IPS DF 6.9 (cell line): ENCODE measurements at places on chromosomes 1 and 21.

DNA sequence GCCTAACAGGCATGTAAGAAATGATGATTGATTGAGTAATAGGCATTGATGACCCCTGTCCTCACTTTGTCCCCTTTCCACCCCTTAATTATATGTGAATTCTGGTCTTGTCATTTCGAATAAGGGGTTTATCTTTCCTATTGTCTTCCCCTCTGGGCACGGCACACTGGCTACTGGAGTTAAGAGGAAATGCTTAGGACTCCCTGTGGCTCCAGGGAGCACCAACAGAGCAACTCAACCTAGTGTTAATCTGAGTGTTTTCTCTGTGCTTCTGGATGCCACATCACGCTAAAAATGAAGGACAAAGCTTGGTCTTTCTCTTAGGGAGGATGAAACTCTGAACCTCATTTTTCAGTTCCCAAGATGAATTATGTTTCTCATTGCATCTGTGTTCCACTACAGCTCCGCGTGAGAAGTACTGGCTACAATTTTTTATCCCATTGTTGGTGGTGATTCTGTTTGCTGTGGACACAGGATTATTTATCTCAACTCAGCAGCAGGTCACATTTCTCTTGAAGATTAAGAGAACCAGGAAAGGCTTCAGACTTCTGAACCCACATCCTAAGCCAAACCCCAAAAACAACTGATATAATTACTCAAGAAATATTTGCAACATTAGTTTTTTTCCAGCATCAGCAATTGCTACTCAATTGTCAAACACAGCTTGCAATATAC lies 5.3 kb downstream of the FCER1A start:
- no peak for DNase-seq

DNA sequence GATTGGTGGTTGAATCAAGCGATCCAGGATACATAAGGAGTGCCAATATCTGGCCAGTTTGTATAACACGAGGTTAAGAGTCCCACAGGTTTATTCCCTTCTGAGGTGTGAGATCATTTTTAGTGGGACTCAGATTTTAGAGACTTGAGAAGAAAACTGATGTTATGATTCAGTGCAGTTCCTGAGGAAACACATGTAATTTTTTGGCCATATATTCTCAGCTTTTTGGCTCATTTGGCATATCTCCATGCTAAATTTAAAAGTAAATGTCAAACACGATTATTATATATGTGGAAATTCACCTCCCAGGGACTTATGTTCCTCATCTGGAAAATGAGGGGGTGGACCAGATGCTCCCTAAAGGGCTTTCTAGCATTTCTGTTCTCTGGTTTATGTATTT lies 39.2 kb upstream of the SERBP1 start:
- DNase-seq: no peak

DNA sequence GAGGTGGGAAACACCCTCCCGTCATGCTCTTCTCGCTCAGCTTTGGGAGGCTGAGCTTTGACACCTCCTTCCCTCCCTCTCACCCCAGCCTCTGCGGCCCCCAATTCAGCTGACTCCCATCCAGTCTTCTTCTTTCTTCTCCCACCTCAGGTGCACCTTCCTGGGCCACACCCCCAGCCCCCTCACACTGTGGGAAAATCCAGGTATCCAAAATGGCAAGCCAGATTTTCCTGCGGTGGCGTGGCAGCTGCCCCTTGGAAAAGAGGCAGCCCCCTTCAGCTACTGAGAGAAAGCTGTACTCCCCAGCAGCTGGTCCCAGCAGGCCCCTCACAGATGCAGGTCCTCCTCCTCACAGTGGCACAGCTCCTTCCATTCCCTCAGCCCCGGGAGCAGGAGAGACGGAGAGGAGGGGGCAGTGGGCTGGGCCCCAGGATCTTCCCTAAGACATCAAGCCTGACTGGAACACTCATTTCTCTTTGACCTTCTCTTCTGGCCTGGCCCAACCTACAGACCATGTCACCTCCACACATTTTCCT lies 61.6 kb downstream of the OPTC start:
- DNase-seq: no peak

DNA sequence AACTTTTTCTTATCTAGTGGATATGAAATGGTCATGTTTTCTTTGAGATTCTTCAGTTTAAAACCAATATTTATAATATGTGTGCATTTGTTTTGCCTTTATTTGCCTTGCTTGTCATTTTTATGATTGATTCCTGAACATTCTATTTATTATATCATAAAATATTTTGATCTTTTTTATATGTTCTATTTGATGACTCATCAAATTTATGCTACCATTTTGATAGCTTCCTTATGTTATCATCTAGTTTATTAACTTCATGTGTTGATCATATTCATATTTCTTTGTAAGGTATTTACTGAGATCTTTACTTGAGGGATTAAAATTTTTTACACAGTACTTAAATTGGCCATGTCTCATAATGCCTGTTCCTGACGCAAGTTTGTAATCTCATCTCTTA lies 1650.0 kb downstream of the AMY1C start:
- no peak for DNase-seq

DNA sequence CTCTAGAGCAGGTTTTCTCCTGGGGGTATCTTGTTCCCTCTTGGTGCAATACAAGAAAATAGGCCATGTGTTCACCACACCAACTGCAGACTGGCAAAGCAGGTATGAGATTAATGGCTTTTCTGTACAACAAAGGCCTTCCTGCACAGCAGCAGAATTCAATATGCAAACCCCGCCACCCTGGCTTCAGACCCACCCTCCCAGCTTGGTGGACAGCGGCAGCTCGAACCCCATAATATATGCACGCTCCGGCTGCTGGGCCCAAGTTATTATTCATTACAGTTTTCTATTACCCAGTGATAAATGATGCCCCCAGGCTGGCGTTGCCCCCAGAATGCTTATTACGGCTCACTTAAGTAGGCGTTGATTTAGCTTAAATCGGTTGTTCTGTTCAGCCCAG lies 144.2 kb downstream of the RRAGC start:
- DNase-seq: no peak

DNA sequence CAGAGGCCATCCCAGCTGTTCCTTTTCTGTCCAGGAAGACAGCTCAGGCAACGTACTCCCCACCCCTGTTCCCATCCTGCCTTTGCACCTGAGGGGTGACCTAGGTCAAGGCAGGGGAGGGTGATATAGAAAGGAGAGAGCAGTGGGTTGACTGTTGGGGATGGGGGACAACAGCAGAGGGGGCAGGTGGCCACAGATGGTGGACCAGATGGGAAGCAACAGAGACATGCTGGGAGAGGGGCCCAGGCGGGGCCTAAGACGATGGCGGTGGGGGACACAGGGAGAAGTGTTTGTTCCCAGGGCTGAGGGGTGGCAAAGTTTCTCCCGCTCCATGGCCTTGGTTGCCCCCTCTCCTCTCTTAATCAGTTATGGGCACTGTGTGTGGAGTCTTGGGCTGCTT lies 6.3 kb downstream of the CELSR2 start:
- no peak for DNase-seq

DNA sequence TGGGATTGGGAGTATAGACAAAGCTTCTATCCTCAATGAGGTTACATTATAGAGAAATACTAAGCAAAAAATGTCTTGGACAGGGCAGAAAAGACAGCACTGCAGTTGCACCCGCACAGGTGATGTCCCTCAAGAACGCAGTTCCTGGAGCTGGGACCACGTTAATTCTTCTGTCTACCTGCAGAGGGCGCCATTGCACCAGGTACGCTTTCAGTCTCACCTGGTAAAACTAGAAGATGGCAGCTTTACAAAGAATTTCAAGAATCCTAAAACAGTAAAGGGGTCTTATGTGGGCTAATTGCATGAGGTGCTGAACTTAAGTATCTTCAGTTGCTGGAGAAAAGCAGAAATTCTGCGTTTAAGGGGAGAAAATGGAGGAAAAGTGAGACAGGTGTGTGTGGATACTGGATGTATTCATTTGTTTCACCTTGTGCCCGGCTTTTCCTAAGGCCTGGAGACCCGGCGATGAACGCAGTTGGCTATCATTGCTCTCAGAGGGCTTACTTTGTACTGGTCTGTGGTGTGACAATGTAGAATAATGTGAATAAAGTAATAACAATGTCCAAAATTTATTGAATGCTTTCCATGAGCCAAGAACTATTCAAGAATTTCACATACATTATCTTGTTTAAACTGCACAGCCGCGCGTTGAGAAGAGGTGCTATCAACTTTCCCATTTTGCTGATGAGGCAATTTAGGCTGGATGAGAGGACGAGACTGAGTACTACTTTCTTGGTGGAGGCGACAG lies 276.3 kb upstream of the GREM2 start:
- DNase-seq: peak; percentile 57

DNA sequence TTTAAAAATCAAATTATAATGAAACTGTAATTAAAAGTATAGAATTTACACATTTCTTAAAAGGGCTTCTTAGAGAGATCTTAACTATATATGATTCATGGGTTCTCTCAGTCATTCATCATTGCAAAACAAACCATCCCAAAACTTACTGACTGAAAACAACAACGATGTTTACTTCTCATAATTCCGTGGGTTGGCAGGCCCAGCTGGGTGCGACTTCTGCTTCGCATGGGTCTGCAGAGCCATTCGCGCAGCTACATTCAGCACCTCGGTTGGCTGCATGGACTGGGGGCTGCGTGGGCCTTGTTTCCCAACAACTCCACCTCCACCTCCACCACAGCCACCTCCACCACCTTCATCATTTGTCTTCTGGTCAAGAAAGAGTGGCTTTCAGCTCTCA lies 4.0 kb downstream of the SLAMF8 start:
- DNase-seq: no peak

GRCh38 chr21:45074048-45074817 lies at the start of gene ADARB1:
TSS of gene ADARB1 (plus strand) at chr21:45074580. CDS start at chr21:45171657, 97,077 bp downstream.
- no peak for DNase-seq

DNA sequence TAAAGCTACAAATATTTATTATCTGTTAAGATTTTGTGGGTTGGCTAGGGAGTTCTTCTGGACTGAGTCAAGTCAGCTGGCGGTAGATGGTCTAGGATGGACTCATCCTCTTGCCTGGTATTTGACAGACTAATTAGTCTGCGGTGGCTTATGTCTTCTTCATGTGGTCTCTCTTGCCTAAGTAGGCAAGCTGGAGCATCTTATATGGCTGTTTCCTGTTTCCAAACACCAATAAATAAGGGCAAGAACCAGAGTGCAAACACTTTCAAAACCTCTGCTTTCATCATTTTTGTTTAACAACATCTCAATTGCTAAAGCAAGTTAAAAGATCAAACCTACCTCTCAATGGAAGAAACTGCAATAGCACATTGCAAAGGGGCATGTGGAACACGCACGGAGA lies 484.8 kb downstream of the PTPRC start:
- no peak for DNase-seq

- DNase-seq: no peak
These were observed 3.9 kb downstream of the LAMB3 start for GRCh38 chr1:209648346-209648745.

DNA sequence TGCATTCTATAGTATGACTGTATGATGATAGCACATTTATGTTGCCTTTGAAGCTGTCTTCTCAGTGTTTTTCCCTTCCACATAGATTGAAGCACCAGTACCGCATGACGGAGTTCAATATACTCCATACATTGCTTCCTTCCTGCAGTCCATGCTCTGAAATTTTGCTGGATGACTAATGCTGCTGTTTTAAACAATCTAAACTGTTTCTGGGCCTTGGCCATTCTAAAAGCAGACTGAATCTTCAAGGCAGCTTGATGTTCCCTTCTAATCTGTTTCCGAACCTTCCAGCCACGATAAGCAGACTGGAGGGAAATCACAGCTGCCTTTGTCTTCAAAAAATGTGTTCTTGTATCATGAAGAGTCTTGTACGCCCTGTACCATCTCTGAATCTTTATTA lies 36.2 kb upstream of the F13B start:
- no peak for DNase-seq

- DNase-seq: no peak
These were observed 38.8 kb upstream of the PSMG1 start for GRCh38 chr21:39221997-39222486.

GRCh38 chr1:77961392-77961791 lies 17.5 kb downstream of the FUBP1 start:
- DNase-seq: no peak

DNA sequence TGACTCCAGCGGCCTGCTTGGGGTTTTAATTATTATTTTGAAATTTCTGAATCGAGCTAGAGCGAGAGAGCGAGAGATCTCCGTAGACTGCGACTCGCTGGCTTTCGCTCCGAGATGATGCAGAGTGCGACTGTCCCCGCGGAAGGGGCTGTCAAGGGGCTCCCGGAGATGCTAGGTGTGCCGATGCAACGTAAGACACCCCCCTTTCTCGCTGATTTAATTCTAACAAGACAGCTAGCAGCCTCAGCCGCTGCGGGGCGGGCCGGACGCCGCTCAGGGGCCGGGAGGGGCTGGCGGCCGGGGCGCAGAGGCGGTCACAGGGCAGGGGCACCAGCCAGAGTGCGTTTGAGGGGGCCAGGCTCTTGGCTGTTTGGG lies 339 bp downstream of the LHX4 start:
- no peak for DNase-seq

DNA sequence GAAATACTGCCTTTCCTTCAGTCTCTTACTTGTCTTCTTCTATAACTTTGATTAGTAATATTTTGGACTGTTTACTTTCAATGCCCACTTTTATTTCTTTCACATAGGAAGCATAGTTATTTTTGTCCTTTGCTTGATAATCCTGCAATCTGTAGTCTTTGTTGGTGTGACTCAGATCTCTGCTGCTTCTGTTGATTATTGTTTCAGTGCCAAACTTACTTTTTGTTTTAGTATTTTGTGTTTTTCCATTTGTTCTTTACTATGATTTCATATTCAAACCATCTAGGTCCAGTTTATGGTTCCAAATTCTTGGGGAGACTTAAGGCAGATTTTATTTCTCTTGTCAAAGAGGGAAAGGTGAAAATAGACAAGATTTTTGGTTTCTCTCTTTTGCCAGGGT lies 399.9 kb downstream of the HLX start:
- no peak for DNase-seq

DNA sequence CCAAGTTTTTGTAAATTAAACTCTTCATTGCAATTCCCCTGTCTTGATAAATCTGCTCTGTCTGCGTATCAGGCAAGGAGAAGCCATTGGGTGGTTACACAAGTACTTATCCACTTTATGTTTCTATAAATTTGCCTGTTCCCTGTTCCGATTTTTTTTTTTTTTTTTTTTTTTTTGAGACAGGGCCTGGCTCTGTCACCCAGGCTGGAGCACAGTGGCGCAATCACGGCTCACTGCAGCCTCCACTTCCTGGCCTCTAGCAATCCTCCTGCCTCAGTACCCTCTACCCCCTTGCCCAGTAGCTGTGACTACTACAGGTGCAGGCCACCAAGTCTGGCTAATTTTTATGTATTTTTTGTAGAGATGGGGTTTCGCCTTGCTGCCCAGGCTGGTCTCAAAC lies 11.1 kb upstream of the CSRP1 start:
- DNase-seq: no peak

DNA sequence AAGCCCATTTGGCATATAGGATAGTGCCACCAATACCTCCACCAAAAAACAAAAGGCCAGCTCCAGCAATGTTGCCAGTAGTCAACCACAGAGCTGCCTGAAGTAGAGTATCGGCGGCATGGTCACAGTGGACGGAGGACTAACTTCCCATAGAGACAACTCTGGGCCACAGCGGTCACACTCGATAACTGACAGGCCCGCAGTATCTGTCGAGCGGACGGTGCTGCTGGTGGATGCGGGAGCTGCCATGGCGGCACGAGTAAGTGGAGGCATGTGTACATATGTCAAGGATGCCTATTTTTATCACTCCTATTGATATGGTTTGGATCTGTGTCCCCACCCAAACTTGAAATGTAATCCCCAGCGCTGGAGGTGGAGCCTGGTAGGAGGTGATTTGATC lies 4.1 kb downstream of the KRTAP12-1 start:
- no peak for DNase-seq
